ENCODE measurements at places on chromosomes 6 and 20.

DNA sequence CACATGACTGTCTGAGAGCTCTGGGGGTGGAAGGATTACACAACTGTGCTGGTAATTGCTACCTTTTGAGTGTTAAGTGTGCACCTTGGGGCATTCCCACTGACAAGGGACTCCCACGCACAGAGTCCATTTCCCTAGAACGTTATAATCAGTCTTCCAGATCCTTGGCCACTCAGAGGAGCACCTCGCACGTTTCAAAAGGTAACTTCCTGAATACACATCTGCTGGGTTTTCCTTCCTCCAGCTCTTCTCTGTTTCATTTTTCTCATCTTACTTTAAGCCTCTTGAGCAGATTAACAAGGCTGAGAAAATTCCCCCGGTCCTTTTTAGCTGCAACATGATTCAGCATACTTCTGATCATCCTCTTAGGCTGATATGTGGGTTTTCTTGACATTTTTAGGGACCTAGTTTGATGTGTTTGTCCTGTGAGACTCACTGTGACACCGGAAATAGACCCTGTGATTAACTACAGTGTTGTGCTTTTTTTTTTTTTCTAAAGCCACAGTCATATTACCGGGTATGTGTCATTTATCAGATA is 98.4 kb upstream of the DUSP22 start:
- DNase-seq, result peak; percentile 21

- DNase-seq, result no peak
These were observed 309.7 kb downstream of the KIF16B start for GRCh38 chr20:16263582-16263981.

DNA sequence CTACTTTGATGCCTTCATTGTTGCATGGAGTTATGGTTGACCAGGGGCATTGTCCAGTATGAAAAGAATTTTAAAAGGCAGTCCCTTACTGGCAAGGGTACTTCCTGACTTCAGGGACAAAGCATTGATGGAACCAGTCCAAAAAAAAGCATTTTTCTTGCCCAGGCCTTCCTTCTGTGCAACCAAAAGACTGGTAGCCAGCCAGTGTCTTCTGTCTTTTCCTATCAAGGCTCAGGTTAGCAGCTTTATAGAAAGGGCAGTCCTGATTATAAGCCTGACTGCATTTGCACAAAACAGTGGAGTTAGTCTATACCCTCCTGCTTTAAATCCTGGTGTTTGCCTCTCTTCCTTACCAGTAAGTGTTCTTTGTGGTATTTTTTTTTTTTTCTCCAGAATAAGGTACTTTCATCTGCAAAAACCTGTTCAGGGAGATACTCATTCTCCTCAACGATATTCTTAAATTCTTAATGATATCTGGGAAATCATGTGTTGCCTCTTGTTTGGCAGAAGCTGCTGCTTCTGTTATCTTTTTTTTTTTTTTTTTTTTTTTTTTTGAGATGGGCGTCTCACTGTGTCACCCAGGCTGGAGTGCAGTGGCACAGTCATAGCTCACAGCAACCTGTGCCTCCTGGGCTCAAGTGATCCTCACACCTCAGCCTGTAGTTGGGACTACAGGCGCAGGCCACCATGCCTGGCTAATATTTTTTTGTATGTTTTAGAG is 33.9 kb downstream of the SCAF8 start:
- no peak for DNase-seq

- DNase-seq, result no peak
These were observed 26.8 kb downstream of the MANBAL start for GRCh38 chr20:37316116-37316774.

GRCh38 chr6:23246896-23247295 is 677.5 kb downstream of the HDGFL1 start:
- DNase-seq, result no peak

GRCh38 chr6:149425224-149425623 is 25.2 kb downstream of the SUMO4 start:
- no peak for DNase-seq

DNA sequence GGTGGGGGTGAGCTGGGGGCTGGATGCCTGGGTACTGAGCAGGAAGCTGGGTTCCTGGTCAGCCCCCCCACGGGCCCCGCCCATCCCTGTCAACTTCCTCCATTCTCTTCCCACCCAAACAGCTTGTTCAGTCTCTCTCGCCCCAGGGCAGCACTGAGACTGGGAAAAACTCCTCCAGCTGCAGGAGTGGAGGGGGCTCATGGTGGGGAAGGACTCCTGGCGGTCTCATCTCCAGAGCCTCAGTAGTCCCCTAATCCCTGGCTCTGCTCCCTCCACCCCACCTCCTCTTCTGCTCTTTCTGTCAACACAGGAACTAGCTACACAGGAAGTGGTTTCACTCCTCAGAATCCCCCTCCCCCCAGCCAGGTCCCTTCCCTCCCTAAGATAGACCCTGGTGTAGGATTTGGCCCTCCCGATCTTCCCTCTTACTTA is at the start of gene GPSM3:
Gene GPSM3 (minus strand): TSS at position 36 of the 432 bp plus-strand sequence. CDS start 130 bp downstream, outside the sequence.
- no peak for DNase-seq

DNA sequence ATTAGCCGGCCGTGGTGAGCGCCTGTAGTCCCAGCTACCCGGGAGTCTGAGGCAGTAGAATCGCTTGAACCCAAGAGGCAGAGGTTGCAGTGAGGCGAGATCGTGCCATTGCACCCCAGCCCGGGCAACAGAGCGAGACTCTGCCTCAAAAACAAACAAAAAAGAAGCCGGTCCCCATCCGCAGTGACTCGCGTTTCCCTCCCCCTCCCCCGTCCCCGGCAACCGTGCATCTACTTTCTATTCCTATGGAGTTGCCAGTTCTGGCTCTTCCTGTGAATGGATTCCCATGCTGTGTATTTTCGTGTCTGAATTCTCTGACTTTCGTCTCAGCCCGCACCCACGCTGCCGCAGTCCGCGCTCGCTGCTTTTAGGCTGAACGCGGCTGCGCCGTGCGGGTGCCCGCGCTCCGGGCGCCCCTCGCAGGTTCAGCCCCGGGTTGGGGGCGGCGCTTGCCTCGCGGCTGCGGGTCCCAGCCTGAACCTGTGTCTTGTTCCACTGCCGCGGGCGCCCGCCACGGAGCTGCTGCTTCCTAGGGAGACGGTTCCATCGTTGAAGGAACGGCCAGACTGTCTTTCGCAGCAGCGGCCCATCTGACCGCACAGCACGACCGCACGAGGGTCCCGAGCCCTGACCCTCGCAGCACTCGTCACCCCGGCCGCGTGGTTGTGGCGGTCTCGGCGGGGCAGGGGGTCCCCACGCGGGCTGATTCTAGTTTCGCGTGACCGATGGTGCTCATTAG is 1.1 kb upstream of the MRGBP start:
- peak; percentile 55 for DNase-seq

DNA sequence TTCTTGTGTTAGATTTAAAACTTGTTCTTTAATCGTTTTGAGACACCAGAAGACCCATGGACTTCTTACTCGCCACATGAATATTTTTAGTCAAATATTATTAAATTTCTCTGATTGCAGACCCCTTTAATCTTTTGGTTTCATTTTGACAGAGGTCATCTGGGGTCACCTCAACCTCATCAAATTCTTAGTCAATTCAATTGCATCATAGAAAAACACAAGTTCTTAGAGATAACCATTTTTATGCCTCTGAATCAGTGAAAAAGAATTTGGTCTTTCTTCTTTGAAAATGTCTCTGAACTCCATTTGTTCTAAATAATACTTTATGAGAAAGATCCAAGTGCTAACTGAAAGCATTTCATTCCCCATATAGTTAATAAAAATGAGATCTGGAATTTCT is 55.2 kb upstream of the CBLN4 start:
- no peak for DNase-seq

- no peak for DNase-seq
These were observed 229.5 kb downstream of the ERMARD start for GRCh38 chr6:169980826-169981450.

- no peak for DNase-seq
These were observed 44.8 kb upstream of the TGM2 start for GRCh38 chr20:38209736-38210405.

GRCh38 chr6:85580118-85580877 is 13.4 kb downstream of the SNX14 start:
- no peak for DNase-seq

DNA sequence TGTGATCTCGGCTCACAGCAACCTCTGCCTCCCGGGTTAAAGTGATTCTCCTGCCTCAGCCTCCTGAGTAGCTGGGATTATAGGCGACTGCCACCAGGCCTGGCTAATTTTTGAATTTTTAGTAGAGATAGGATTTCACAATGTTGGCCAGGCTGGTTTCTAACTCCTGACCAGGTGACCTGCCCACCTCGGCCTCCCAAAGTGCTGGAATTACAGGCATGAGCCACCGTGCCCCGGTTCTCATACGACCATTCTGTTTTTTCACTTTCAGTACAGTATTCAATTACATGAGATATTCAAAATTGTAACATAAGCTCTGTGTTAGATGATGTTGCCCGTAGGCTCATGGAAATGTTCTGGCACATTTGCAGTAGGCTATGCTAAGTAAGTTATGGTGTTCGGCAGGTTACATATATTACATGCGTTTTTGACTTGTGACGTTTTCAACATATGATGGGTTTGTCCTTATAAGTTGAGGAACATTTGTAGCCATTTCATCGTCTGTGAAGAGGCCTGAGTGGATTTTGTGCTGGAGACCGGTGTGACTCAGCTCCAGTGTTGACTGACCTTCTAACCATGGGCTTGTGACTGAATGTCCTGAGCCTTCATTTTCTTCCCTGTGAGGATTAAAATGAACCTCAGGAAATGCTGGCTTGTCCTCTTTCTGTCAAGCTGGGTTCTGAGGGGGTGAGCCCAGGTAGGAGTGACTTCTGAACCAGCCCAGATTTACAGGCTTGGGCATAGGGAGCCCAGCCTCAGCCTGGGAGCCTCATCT is 12.2 kb downstream of the PPARD start:
- DNase-seq, result no peak

DNA sequence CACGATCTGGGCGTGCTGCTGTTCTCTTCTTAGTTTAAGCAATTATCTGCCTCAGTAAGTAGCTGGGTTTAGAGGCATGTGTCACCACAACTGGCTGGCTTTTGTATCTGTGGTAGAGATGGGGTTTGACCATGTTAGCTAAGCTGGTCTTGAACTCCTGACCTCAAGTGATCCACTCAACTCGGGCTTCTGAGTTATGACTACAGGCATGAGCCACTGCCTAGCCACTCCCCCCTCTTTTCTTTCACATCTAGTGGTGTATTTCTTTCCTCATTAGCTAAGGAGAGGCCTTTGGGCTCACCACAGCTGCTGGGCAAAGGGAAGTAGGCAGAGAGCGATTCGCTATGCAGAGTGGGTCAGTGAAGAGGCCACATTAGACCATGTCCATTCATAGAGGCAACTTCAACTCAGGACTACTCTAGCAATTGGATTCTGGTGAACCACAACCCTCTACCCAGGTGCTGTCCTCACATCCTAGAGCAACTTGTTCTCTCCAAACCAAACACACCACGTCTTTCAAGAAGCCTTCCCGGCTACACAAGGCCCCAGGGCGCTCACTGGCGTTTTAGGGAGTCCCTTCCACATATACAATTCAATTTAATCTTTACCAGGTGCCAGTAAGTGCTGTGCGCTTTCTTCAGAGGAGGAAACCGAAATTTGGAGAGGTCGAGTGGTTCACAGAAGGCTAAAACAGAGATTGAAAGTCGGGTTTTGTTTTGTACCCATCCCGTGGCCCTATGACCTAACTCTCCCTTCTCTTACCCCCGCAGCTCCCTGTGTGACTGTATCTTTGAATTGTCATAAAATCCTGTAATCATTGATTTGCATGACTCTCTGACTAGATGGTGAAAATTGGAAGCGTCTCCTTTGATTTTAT is 26.5 kb upstream of the GFOD1 start:
- no peak for DNase-seq

DNA sequence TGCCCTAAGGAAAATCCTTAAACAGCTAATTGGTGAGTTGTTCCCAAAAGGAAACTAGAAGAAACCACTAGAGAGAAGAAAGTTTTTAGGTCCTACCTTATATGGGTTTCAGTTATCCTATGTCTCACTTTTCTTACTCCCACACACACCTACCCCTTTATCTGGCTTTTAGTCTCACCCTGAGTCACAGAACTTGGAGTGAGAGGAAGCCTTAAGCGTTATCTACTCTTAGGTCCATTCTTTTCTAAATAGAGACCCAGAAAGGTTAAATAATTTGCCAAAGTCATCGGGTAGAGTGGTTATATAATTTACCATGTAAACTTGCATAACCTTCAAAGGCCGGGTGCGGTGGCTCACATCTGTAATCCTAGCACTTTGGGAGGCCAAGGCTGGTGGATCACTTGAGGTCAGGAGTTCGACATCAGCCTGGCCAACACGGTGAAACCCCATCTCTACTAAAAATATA is 4.3 kb upstream of the RPP21 start:
- DNase-seq, result no peak

GRCh38 chr6:139124887-139125672 is 9.8 kb upstream of the HECA start:
- DNase-seq, result peak; percentile 74

- DNase-seq, result no peak
These were observed at the start of gene MMP24 for GRCh38 chr20:35226126-35226883. Gene MMP24, plus strand, starts transcription at chr20:35226690. Its CDS starts 49 bp downstream, at chr20:35226739.

DNA sequence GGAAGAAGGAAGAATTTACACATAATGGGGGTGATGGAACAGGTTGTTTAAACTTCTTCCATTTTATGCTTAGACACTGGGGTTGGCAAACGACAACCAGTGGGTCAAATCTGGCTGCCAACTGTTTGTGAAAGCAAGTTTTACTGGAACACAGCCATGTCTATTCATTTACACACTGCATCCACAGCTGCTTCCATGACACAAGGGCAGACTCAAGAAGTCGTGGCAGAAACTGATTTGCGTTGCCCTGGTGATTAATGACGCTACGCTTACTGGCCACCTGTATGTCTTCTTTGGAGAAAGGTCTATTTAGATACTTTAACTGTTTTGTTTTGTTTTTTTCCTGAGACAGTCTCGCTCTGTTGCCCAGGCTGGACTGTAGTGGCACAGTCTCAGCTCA is 19.0 kb downstream of the CTCFL start:
- no peak for DNase-seq

Data from stimulated activated CD8-positive, alpha-beta memory T cell treated with anti-CD3 and anti-CD28 coated beads, Interleukin-15, amount 100 ng/mL, for 4 hours (primary cell).